ENCODE measurements at places on chromosomes 7 and 10. TPM values are rescaled to one million over a fixed set of nuclear protein-coding genes. Genes with fewer than 3 reads are reported as not detected.

Gene SPOCK2
- 151 TPM for total RNA-seq

Gene SPDYE1
- total RNA-seq, result not detected

DNA sequence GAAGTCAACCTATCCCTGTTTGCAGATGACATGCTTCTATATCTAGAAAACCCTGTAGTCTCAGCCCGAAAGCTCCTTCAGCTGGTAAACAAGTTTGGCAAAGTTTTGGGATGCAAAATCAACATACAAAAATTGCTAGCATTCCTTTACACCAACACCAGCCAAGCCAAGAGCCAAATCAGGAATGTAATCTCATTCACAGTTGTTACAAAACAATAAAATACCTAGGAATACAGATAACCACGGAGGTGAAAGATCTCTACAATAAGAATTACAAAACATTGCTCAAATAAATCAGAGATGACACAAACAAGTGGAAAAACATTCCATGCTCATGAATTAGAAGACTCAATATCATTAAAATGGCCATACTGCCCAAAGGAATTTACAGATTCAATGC lies 50.4 kb upstream of the ZNF365 start:
- H3K27ac ChIP-seq, result no peak overlapping the region
- H3K36me3 ChIP-seq, result no peaks in the 10 kb centered on the region
- no peaks in the 10 kb centered on the region for H3K4me1 ChIP-seq
- H3K27me3 ChIP-seq, result no peaks in the 10 kb centered on the region
- DNase-seq, result no peak
- H3K4me3 ChIP-seq, result no peak overlapping the region

DNA sequence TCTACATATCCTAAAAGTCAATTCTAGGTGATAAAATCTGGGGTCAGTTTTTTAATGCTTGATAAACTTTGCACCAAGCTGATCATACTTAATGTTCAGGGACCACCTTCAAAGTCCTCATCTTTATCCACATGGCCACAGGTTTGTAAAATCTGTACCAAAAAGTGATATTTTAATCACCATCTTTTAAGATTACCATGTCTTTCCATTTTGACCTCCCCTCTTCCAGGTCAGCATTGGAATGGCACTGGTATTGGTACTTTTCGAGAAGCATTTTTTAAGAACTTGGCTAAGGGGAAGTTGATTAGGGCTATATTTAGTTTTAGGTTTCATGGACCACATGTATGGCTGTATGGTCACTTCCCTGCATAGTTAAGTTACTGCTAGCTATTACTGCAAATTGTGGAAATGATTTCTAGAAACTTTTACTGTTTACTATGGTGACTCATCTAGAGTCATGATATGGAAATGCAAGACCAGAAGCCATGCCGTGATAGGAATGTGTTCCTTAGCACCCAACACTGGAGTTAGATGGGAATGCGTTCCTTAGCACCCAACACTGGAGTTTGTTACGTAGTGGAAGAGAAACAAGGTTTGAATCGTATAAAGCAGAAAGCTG lies 50.8 kb upstream of the ABLIM1 start:
- no peaks in the 10 kb centered on the region for H3K27me3 ChIP-seq
- peaks cover 7% of the 10 kb centered on the region for H3K4me1 ChIP-seq
- no peak for DNase-seq
- no peaks in the 10 kb centered on the region for H3K36me3 ChIP-seq
- H3K27ac ChIP-seq, result no peak overlapping the region

- H3K27ac ChIP-seq, result no peak overlapping the region
- no peak for DNase-seq
- no peaks in the 10 kb centered on the region for H3K27me3 ChIP-seq
- H3K36me3 ChIP-seq, result no peaks in the 10 kb centered on the region
- H3K4me3 ChIP-seq, result no peak overlapping the region
- H3K4me1 ChIP-seq, result peaks cover 27% of the 10 kb centered on the region
These were observed 5.0 kb upstream of the STEAP4 start for GRCh38 chr7:88311675-88312036.

Gene CDHR3
- total RNA-seq, result 148 TPM

DNA sequence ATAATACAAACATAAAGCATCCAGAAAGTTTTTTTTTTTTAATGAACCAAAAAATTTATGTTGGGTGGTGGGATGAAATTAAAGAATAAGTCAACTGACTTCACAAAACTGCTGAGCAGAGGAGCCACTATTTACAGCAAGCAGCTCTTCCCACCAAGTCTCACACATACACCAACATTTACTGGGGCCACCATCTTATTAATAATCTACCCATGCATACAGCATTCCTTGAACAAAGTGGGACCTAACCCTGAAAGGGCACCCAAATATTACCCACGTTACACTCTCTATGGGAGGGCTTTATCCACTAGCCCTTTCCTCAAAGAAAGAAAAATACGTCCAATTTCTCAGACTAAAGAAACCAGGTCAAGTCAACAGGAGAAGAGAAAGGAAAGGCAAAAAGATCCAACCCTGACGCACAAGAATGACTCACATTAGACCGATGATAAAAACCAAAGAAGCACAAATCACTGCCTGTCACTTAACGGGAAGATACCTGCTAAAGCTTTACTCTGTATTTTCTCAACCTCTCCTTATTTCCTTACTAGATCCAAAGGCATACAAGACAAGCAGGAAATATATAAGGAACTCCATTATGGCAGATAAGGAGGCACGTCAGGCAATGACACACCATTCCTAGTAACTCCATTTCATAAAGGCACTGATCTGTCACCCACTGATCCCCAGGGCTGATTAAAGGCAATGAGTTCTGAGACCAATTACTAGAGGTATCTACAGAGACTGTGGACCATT lies 141.8 kb upstream of the ASAH2 start:
- no peak for DNase-seq
- H3K4me1 ChIP-seq, result peaks cover 37% of the 10 kb centered on the region
- no peak overlapping the region for H3K27ac ChIP-seq
- H3K27me3 ChIP-seq, result no peaks in the 10 kb centered on the region
- no peaks in the 10 kb centered on the region for H3K36me3 ChIP-seq

Gene TRIM74
- 9.4 TPM for total RNA-seq

Gene HOXA4
- total RNA-seq, result 3.9 TPM
